ENCODE measurements at places on chromosomes 5 and 9.

GRCh38 chr5:123046222-123046621 is 9.7 kb upstream of the PPIC start:
- no peak for DNase-seq

- no peak for DNase-seq
These were observed 119.8 kb downstream of the ENTREP1 start for GRCh38 chr9:69444791-69445190.

GRCh38 chr5:73232266-73233041 is 59.5 kb downstream of the TMEM174 start:
- DNase-seq = no peak

DNA sequence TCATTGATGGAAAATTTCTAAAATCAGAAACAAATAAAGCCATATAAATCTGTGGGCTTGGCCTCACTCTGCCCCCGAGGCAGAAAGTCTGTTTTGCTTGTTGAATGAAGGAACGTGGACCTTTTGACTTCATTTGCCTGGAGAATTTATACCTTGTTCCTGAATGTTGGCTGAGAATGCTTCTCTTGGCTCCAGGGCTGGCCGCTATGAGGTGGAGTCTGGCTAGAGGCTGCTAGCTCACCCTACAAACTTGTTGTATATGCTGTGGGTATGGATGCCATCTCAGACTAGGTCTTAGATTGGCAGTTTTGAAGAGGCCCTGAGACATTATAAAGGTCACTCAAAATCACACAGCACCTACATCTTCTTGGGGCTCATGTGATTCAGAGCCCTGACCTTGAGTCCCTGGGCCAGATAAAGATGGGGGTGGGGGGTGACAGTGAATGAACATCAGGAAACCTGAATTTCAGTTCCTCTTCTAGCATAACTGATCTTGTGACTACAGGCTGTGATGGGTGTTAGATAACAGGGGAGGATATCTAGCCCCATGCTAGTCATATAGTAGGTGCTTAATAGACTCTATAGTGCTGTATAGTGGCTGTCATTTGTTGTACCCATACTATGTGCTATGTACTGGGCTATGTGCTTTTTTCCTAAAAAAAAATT is 2.8 kb downstream of the GM2A start:
- no peak for DNase-seq

DNA sequence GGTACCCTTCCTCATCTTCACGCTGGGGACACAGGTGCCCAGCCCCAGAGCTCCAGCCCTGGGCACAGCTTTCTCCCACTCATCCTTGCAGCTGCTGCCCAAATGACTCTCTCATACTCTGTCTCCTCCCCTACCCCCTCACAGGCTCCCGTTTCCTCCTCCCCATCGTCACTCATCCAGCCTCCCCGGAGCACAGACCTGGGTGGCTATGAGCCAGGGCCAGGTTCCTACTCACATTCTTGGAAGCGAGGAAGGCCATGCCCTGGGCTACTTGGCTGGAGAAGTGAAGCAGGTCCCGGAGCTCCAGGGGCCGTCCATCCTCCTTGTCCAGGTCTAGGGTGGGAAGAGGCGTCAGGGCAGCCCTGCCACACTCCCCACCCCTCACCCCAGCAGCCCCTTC is 29.3 kb downstream of the CSF1R start:
- no peak for DNase-seq

GRCh38 chr5:79878721-79879336 is 112.2 kb downstream of the MTX3 start:
- no peak for DNase-seq

DNA sequence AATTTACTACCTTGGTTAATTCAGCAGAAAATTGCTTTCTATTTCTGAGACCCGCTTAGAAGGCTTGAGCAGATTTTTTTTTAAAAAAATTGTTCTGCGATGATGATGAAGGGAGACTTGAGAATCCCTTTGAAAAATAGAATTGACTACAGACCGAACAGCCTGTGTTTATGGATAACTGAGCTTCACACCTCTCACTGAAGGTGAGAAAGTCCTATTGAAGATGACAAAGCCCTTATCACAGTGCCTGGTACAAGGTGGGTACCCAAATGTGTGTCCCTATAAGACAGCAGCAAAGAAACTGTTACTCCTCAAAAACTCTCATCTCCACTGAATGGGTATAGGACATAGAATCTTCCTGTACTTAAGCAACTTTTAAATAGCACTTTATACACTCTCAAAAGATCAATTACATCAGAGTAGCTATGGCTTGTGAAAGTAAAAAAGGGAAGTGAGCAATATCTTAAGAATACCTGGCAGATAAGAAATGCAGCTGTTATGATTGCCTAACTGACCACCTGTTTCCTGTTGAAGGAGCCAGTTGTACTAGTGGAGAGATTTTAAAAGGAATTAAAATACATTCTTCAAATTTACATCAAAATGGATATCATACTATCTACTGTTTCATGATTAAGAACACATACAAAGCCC is 419.7 kb downstream of the CHSY3 start:
- DNase-seq = no peak

DNA sequence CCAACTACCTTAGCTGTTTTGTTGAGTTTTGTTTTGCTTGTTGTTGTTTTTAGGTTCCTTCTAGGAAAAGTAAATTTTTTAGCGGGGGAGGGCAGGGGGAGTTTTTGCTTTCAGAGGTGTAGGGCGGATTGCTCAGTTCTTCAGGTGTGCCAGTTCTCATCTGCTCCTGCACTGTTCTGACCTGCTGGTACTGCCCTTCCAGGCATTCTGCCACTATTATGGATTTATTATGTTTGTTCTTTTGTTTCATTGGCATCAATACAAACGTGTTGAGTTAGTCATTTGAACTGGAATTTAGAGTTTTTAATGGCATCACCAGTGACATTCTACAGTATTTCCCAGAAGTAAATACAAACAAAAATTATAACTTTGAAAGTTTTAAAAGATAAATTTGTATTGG is 26.0 kb downstream of the ERCC6L2 start:
- DNase-seq = no peak

GRCh38 chr5:157273131-157273556 is 7.2 kb downstream of the CYFIP2 start:
- DNase-seq = no peak

- no peak for DNase-seq
These were observed 57.4 kb upstream of the PRSS3 start for GRCh38 chr9:33737811-33738606.

- no peak for DNase-seq
These were observed 156.1 kb downstream of the SNX18 start for GRCh38 chr5:54673523-54674225.

DNA sequence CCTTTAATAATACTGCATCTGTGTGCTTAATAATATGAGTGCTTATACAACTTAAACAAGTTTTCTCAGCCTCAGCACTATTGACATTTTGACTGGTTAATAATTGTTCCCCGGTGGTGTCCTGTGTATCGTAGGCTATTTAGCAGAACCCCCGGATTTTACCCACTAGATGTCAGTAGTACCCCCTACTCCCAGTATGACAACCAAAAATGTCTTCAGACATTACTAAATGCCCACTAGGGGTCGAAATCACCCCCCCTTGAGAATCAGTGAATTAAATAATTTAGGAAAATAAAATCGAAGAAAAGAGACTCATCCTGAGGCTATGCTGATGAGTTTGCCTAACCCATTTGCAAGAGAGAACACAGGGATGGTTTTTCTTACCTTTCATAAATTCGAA is 166.3 kb downstream of the ATP10B start:
- no peak for DNase-seq

- no peak for DNase-seq
These were observed 141.5 kb upstream of the FSTL4 start for GRCh38 chr5:133753856-133754255.

GRCh38 chr5:1882337-1883119 is at the start of gene IRX4:
Gene IRX4, minus strand, starts transcription at chr5:1882925. Its CDS starts 278 bp downstream, at chr5:1882647.
- no peak for DNase-seq

- no peak for DNase-seq
These were observed 63.0 kb downstream of the ADAMTS12 start for GRCh38 chr5:33828626-33829308.

- no peak for DNase-seq
These were observed 170.2 kb upstream of the HMHB1 start for GRCh38 chr5:143641549-143642355.

DNA sequence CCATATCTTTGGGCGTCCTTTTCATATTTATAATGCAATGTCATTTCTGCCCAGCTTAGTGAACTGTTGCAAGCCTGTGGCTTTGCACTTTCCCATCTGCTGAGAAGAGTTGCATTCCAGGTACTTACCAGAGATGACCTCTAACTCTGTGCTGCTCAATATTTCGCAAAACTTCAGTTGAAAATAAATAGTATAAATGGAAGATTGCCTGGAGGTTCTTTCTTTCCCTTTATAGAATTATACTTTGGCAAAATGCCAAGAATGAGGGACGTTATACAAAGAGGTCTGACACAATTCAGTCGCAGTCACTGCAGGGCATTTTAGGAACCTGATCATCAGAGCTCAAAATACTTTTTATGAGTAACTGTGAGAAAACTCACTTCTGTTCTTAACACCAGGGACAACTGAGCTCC is 18.9 kb upstream of the VLDLR start:
- no peak for DNase-seq

- DNase-seq = no peak
These were observed 69.1 kb downstream of the GPR21 start for GRCh38 chr9:123102375-123103113.

DNA sequence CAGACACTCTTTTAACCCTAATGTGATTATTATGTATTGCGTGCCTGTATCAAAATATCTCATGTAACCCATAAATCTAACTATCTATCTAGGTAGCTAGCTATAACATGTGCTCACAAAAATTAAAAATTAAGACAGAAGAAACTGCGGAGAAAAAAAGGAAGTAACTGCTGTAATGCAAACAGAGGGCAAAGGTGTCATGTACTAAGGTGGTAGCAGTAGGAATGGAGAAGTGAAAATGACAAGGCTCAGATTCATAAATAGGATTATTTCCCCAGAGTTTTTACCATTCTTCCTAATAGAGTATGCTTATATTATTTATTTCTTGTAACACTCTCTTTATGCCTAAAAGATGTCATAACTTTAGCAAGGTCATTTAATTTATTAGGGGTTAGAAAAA is 1527.5 kb upstream of the C9orf72 start:
- no peak for DNase-seq

DNA sequence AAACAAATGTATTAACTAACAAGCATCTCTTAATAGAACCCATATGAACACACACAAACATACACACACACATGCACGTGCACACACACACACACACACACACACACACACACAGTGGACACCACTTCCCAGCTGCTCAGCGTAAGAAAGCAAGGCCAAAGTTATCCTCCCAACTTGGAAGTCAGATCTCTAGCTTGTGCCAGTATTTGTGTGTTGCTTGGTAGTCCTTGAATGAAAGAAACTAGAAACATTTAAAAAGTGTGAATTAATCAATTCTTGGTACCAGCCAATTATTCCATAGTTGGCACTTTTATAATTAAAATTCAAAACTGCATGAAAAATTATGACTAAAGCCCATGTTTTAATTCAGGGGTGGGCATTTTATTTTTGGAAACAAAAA is 178.1 kb downstream of the TMEM161B start:
- DNase-seq = no peak

DNA sequence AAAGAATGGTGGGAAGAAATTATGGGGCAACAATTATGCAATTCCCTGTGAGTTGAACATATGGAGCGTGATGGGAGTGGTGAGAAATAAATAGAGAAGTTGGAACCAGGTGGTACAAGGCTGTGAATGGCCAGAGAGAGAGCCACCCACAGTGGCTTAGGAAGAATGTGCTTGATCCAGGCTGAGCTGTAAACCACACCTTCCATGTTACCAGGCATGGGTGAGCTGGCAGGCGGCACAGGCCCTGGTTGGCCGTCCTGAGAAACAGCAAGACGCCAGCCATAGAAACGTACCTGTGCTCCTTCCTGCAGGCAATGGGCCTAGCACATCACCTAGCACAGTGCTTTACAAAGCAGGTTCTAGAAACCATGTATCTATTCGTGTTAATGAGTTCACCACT is 74.3 kb downstream of the EPB41L4B start:
- DNase-seq = no peak

- no peak for DNase-seq
These were observed 264.8 kb upstream of the KIF2A start for GRCh38 chr5:62041156-62041756.

- no peak for DNase-seq
These were observed 53.1 kb upstream of the ANKRD55 start for GRCh38 chr5:56286015-56286884.

DNA sequence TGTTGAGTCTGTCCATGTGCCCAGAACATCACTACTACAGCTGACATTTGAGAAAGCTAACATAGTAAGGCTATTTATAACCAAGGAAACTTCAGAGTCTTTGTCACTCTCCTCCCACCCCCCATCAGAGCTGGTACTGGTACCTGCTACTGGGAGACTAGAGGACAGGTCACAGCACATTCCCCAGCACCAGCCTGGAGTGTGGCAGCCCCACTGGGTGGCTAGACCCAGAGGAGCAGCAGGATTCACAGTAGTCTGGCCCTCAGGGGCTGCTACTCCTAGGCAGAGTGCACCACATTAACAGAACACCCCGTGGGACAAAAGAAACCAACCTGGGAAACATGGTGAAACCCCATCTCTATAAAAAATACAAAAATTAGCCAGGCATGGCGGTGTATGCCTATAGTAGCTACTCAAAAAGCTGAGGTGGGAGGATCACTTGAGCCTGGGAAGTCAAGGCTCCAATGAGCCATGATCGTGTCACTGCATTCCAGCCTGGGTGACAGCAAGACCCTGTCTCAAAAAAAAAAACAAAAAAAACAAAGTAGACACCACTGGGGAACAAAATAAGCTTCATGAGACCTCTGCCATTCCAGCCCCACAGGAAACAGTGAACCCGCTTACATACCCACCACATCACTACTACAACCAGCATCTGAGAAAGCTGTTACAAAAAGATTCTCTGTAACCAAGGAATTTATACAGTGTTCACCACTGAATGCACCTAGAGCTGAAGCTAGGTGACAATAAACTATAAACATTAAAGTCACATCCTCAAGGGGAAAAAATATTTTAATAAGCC is 26.3 kb upstream of the PTGER4 start:
- DNase-seq = no peak

DNA sequence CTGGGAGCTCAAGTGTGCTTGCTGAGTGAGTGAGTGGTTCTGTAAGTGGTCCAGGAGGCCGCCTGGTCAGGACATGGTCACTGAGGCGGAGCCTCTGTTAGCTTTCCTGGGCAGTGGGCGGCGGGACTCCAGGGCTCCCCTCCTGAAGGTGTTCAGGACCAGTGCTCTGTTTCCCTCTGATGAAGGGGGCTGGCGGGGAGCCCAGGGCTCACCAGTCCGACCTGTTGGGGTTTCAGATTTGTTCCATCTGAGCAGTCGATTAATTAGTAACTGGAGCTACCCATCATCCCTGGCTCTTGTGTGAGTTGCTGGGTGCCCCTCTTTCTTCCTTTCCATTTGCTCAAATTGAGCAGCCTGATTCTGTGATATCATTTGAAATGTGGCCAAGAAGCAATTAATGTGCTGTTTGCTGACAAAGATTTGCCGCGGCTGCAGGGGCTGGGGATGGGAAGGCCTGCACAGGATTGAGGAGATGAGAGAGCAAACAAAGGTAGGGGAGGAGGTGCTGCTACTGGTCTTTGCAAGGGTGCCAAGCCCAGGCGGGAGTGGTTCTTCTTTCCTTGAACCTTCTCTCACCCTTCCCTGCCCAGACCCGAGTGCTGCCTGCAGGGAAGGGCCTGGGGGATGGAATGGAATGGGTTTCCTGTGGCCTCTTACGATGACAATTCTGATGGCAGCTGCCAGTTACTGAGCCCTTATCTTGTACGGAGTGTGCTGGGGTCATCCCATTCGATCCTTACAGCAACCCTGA is 92.8 kb upstream of the PITX1 start:
- DNase-seq = no peak

Measured in activated gamma-delta T cell (primary cell).